Left ventricle myocardium inferior (tissue), 1 donor: ENCODE measurements at places on chromosomes 11 and 22.

- DNase-seq: no peak
These were observed 1327.0 kb downstream of the BRD1 start for GRCh38 chr22:48500471-48501230.

DNA sequence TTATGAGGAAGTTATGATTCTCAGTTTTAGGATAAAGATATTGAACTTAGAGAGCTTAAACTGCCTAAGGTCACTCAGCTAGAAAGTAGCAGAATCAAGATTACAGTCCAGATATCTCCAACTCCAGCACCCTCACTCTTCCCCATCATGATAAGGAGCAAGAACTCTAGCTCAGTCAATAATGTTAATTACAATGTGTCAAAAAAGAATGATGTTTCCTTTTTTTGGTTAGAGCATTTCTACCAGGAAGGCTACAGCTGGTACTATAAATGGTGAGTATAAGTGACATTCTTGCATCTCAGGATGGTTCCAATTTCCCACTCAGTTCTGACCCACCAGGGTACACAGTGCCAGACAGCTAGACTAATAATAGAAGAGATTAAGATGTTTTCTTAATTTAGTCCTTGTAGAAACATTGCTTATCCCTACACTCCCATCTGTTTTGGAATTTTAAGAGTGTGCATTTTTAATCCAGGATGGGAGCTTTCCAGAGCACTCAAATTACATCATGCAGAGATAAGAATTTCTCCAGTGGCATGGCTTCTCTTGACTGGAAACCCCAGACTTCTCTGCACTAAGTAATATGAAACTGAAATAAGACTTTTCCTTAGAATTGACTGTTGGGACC, 21.6 kb upstream of the BBOX1 start:
- DNase-seq: no peak

DNA sequence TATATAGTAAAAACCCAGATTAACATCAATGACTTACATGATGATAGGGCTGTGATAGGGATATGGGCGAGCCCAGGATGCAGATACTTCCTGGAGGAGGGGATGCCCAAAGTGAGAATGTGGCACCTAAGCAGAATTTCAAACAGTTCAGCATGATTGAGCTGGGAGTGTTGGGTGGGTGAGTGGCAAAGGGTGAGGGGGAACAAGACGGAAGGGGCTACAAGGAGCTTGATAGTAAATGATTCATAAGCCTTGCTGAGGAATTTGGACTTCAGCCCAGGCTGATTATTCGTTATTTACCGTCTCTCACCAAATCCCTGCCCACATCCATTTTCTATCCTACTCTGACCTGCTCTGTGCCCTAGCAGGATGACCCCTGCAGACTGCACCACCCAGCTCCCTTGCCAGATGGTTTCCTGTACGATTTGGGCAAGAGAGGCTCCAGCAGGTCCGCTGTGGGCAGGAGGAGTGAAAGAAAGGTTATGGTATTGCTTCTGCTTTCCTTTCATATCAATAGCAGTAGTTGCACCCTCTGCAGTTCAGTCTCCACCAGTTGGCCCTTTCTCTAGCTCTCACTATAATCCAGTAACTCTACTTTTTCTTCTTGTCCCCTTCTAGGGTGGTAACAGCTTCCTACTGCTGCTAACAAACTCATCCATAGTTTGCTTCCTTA, 30.3 kb upstream of the SIK2 start:
- no peak for DNase-seq

DNA sequence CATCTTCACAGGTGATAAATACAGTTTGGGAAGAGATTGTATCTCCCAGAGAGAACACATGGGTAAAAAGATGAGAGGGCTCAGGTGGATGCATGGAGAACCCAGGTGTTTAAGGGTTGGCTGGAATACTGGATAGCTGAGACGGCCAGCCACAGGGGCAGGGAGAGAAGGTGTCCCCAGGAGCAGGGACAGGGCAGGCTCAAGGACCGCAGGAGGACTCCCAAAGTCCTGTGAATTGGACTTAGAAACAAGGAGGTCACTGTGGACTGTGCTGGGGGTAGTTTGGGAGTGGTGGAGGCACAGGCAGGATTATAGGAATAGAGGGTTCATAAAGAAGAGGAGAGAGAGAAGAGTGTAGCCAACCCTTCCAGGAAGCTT, 103.8 kb upstream of the PARVA start:
- no peak for DNase-seq

DNA sequence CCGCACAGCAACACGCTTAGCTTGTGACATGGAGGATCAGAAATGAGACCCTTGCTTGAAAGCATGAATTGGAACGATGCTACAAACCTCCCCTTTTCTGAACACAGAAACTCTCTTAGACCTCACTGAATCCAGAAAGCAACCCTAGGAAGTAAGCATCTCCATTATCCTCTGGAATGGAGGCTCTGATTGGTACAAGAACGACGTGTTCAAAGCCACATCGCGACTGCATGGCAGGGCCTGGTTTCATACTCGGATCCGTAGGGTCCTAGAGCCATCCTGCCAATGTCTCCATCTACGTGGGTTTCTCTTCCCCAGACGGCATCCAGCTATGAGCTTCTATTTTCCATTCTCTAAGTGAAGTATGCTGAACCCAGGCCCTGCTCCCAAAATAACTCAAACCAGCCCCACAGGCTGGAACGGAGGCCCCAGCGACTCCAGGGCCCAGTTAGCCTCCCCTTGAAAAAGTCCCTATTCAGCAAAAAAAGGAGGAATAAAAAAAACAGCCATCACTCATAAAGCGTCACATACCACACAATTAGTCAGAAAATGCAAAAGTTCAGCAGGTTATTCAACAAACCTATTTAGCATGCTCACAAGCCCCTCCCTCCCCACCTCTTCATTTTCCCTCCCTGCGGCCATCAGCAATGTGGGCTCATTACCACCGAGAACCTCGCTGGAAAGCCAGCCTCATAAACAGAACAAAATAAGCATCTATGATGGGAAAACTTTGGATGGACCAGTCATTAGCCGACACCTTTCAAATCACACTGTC, 7.1 kb upstream of the MN1 start:
- no peak for DNase-seq

DNA sequence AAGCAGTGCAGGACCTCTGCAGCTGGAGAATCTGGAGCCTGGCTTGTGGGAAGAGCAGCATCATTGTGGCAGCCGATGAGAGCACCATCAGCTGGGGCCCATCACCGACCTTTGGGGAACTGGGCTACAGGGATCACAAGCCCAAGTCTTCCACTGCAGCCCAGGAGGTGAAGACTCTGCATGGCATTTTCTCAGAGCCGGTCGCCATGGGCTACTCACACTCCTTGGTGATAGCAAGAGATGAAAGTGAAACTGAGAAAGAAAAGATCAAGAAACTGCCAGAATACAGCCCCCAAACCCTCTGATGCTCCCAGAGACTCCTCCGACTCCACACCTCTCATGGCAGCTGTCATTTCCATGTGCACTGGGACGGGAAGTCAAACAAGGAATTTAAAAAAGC, 35.6 kb downstream of the ASRGL1 start:
- no peak for DNase-seq

DNA sequence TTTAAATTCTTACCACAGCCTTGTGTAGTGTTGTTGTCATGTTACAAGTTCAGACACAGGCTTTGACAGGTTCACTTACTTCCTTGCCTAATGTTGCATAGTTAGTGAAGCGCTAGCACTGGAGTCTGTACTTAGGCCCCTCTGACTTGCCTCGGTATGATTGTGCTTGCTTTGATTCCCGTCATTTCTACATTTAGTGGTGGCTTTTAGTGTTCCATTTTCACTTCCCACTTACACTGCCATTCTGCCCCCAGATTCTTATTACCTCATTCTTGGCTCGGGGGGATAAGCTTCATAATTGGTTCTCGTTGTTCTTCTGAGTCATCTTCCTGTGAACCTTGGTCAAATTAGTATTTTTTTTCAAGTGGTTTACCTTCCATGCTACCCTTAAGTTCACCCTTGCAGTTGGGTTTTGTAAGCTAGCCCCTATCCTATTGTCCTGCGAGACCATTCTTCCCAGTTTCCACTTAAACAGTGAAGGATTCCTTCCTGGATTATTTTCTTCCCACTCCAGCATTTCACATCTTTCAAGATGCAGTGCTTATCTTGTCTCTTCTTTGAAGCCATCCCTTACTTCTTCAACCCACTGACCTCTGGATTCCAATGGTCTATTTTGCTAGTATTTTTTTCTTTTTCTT, 68.7 kb downstream of the DDX10 start:
- no peak for DNase-seq

GRCh38 chr11:32018672-32019071, 72.2 kb upstream of the RCN1 start:
- DNase-seq: no peak

- no peak for DNase-seq
These were observed 5.5 kb upstream of the PHLDA2 start for GRCh38 chr11:2934611-2935239.

- no peak for DNase-seq
These were observed 308.3 kb downstream of the RAB38 start for GRCh38 chr11:87866951-87867350.

DNA sequence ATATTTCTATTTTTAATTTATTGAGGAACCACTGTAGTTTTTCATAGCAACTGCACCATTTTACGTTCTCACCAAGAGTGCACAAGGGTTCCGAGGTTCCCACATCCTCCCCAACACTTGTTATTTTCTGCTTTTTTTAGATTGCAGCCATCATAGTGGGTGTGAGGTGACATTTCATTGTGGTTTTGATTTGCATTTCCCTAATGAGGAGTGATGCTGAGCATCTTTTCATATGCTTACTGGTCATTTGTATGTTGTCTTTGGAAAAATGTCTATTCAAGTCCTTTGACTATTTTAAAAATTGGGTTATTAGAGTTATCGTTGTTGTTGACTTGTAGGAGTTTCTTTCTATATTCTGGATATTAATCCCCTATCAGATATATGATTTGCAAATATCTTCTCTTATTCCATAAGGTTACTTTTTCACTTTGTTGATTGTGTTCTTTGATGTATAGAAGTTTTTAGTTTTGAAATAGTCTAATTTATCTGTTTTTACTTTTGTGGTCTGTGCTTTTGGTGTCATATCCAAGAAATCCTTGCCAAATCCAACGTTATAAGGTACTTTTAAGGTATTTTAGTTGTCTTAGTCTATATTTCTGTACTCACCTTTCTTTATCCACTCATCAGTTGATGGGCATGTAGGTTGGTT, 9.0 kb downstream of the NEAT1 start:
- no peak for DNase-seq

- no peak for DNase-seq
These were observed 36.6 kb downstream of the ST3GAL4 start for GRCh38 chr11:126391970-126392632.

GRCh38 chr22:37260155-37260795, 16.2 kb upstream of the RAC2 start:
- no peak for DNase-seq

- no peak for DNase-seq
These were observed 29.1 kb downstream of the MAFF start for GRCh38 chr22:38230916-38231315.
